HEK293T (cell line): ENCODE measurements at places on chromosomes 6 and 20.
A peak's percentile ranks its signal among the peaks of the same experiment; 100 is the strongest.

- DNase-seq: peak; percentile 56
Measured at GRCh38 chr6:121436960-121437850, 1.8 kb downstream of the GJA1 start.

- no peak for DNase-seq
Measured at GRCh38 chr6:147684906-147685305, 176.4 kb downstream of the SAMD5 start.

- no peak for DNase-seq
Measured at GRCh38 chr6:38192487-38192886, 373.0 kb downstream of the ZFAND3 start.

DNA sequence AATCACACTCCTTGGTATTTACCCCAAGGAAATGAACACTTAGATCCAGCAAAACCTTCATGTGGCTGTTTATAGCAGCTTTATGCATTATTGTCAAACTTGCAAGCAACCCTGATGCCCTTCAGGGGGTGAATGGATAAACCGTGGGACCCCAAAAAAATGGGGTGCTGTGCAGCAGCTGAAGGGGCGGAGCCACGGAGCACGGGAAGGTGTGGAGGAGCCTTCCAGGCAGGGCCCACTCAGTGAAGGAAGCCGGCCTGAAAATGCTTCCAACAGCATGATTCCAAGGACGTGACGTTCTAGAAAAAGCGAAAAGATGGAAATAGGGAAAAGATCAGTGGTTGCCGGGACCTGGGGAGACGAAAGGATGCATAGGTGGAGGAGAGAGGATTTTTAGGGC, 25.6 kb upstream of the FRMD1 start:
- no peak for DNase-seq

DNA sequence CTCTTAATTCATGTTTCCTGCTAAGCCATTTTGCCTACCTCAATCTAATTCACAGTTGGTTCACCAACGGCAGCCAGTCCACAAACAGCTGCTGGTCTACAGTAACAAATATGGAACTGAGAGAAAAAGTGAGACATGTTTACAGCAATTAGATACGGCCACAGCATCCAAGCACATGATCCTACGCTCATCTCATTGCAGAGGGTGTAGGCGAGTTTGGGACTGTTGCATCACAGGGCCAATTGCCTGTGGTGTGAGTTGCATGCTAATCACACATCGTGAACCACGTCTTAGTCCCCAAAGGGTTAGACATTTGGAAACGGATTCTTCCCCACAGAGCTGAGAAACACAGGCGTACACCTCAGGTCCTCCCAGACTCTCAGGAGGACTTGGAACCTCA, 166.9 kb downstream of the EYA2 start:
- DNase-seq: no peak

GRCh38 chr6:135185483-135185882, 4.4 kb downstream of the MYB start:
- DNase-seq: no peak

GRCh38 chr6:137904822-137905617, 38.0 kb downstream of the TNFAIP3 start:
- DNase-seq: no peak

DNA sequence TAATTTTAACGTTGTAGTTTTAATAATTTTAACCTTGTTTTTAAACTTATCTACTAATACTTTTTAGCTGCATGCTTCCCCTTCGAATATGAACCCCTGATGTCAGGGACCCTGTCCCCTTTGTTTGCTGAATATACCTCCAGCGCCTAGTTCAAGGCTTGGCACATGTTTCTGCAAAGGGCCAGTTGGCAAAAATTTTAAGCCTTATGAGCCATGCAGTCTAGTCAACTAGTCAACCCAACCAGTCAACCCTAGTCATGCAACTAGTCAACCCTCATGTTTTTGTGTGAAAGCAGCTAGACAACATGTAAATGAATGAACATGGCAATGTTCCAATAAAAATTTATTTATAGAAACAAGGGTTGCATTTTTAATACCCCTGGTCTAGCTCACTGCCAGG, 119.8 kb downstream of the BCAS1 start:
- DNase-seq: no peak

- no peak for DNase-seq
Measured at GRCh38 chr6:83868639-83869038, 9.2 kb downstream of the CYB5R4 start.

DNA sequence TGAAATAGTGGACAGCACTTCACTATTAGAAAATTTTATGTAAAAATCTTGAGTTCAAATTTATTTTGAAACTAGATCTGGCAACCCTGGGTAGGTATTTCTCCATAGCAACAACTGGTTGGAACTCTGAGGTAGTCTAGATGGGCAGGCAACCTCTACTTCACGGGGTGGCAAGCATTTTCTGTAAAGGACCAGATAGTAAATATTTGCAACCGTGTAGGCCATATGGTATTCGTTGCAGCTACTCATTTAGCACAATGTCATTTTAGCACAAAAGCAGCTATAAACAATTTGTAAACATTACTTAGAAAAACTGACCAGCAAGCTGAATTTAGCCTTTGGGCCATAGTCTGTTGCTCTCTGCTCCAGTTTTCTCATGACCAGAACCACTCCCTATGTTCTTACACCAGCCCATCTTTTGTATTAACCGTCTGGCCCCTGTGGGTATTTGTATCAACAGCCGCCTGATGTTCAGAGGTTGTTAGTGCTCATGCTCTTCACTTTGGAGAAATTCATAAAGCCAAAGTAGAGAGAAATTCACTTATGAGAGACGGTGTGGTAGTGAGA, 29.2 kb downstream of the LGSN start:
- no peak for DNase-seq

DNA sequence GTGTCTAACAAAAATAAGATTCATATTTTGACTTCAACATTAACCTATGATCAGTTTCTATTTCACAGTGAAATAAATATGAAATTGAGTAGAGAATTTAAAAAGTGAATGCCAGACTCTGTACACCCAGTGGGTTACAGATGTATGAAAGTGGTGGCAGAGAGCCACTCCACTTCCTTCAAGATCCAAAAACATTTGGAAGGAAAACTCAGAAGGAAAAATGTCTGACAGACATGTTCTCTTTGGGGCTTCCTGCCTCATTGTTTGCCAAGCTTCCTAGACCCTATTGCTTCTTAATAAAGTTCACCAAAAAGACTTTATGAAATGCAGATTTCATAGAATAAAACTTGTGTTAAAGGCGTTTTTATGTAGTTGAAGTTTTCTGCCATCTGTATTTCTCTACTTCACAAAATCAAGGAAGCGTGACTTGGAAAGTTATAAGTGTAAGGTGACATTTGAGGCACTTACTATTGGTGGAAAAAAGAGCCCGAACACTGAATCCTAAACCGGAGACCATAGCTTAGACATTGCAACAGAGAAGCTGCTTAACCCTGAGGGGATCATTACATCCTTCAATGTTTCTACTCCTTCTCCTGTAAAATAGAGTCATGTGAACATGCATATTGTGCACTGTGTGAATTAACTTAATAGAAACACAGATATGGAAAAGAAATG, 12.8 kb downstream of the HMGCLL1 start:
- no peak for DNase-seq

DNA sequence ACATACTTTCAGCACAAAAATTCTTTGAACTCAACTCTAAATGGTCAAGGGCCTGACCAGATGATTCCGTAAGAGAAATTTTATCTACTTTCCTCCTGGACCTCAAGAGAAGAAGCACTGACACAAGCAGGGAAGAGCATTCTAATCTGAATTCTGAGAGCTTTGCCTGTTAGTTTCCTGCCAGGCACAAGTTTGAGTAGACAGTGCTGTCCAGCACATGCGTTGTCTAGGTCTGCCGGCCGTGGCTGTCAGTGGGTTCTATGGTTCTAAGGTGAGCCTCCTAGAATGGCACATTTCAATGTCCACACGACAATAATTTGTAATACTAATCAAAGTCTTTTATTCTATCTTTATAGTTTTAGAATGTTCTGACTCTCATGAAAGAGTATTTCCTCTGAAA, 91.9 kb downstream of the RFPL4B start:
- DNase-seq: no peak

DNA sequence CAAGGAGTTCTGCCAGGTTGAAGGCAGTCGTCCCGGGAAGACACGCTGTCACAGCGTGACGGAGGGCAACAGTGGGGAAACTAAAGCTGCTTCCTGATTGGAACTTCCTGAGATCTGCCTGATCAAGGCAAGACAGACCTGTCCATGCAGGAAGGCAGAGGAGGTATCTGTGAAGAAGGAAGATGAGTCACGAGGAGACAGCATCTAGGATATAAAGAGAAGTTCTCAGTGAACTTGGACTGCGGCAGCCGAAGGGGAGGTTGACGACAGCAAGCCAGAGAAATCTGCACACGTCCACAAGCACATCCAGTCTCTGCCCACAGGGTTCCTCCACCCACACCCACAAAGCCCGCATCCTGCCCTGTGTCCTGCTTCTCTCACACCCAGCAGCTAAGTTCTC, 38.6 kb downstream of the PREP start:
- no peak for DNase-seq

DNA sequence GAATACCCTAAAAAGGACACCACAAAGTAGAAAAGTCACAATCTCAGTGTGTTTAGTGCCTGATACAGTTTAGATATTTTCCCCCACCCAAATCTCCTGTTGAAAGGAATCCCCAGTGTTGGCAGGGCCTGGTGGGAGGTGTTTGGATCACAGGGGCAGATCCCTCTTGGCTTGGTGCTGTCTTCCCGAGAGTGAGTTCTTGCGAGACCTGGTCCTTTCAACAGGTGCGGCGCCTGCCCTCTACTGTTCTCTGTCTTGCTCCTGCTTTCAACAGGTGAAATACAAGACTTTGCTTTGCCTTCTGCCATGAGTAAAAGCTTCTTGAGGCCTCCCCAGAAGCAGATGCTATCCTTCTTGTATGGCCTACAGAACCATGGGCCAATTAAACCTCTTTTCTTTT, 534.3 kb upstream of the NRSN1 start:
- DNase-seq: no peak

GRCh38 chr6:108598305-108598863, 37.7 kb downstream of the FOXO3 start:
- no peak for DNase-seq

GRCh38 chr6:134170844-134171243, 118.4 kb upstream of the SLC2A12 start:
- no peak for DNase-seq

DNA sequence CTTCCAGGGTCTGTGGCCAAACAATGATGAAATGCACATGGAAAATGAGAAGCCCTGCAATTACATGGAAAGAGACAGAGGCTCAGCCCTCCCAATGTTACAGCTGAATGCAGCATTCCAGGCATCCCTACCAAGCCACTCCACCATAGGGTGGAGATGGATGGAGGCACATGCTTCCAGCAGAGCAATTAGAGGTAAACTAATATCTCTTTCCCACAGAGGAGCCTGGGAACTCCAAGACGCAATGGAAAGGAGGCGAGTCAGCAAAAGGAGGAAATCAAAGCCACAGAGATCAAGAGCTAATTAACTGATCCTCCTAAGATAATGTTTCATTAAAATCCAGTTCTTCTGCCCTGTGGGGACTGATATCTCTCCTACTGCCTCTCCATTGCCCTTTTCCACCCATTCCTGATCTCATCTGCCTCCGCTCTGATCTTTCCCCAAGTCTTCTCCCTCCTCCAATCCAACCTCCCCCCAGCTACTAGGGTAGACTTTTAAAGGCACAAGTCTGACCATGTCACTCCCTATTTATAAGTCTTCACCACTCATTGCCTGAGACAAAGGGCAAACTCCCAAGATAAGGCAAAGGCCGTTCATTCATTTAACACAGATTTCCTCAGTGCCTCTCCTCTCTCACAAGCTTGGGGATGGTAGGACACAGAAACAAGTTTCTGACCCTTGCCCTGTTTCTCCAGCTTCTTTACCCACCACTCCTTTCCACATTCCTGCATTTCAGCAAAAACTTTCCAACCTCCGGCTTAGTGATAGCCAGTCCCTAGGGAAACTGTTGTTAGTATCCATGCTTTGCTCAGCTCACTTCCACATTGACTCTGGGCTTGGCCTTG, 14.3 kb upstream of the KCNB1 start:
- no peak for DNase-seq

DNA sequence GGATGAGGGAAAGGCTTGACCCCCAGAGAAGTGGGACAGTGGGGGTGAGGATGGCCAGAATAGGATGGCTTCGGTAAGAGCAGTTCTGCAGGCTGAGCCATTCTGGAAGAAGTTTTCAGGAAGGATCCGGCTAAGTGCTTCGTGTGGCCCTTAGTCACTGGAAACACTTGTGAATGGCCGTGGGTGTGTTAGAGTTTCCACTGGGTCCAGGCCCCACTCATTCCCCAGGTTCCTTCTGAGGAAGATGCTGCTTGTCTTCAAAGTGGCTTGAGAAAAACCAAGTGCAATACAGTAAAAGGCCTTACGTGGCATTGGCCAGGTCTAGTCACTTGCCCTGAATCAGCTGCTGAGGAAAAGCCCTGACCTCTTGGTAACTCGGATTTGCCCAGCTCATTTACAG, 27.9 kb downstream of the MANBAL start:
- no peak for DNase-seq

DNA sequence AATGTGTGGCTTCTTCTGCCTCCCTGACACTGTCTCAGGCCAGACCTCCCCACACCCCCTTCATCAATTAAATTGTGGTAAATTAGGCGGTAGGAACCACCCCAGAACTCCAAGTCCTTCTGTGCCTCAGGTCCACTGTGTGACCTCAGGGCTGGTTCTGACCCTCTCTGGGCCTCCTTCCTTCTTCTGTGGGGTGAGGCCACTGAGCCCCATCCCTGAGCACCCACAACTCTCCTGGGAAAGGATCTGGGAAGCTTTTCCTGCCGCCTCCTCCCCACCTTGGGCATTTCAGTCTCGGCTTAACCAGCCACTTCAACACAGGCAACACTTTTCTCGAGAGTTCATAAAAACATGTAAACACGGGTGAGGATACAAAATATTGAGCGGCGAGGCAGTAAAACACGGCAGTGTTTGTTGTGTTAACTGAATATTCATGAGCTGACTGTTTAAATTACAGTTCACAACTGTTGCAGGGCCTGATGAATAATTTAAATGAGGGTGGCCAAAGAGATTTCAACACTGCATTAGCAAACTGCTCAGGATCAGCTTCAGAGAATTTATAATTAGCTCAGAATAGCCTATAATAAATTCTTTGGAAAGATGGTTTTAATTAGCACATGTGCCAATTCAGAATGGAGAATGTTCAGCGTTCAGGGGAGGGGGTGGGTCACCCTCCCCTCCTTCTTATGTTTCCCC, 112.1 kb downstream of the TOX2 start:
- no peak for DNase-seq

- no peak for DNase-seq
Measured at GRCh38 chr6:150756173-150756572, 109.3 kb upstream of the MTHFD1L start.
